Activated T-helper 1 cell treated with anti-CD3 and anti-CD28 coated beads, Interleukin-2, amount 50 U/mL, for 16 hours (primary cell): ENCODE measurements at places on chromosomes 16 and 17.
A peak's percentile ranks its signal among the peaks of the same experiment; 100 is the strongest.

GRCh38 chr17:78258323-78259191 is 27.1 kb downstream of the TMEM235 start:
- peak; percentile 59 for DNase-seq

GRCh38 chr16:82796047-82796446 is 169.3 kb downstream of the CDH13 start:
- DNase-seq: no peak

GRCh38 chr17:7888184-7888920 is at the start of gene CHD3:
TSS of gene CHD3 (plus strand) at chr17:7888789. CDS start at chr17:7889001, 212 bp downstream.
- peak; percentile 27 for DNase-seq

DNA sequence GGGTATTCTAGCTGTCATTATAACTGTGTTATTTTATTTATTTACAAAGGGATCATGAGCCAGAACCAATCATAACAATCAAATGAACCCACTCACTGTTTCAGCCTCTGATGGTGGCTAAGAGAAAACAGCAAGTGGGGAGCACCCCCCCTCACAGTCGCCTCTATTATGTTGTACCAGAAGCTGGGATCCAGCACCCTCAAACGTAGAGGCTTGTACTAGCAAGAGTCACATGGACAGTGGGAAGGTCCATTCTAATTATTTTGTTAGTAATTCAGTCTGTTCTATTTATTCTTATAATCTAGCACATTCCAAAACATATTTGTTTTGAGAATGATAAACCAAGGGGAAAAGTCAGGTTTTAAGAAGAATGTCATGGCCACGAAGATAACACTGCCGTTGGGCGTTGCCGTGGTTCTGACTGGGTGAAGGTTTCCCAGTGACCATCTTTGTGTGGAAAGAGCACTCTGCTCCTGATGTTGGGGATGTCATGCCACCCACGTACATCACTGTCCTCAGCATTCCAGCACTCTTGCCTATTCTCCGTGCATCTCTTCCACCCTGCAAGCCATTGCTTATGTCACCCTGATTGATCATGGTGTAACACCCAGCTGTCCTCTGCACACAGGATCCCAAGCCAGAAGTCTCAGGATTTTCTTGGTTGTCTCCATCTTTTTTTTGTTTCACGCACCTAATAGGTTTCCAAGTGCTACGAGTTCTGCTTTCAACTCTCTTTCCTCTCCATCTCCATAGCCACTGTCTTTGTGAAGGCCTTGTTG is 205.8 kb downstream of the PRKCA start:
- no peak for DNase-seq

DNA sequence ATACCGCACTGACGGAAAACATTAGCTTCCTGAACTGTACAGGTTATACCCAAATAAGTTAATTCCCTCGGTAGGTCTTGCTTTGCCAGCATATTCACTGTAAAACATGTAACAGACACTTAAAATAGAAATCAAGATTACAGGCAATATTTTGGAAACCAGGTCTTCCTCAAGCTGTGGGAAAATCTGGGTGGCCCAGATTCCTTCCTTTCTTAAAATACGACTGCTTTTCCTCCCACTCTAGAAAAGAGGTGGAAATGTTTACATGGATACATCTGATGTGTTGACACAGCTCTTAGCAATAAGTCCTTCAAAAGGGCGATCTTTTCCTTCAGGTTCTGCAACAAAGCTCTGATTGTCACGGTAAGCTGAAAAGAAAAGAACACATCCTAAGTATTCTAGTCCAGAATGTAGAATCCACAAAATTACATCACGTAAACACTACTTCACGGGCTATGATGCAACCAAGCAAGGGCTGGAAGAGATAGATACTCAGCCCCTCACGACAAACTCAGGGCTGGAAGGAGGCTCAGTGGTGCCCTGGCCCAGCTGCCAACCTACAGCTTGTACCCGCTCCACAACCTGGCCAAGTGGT is 18.4 kb downstream of the STX8 start:
- DNase-seq: no peak
